Stimulated activated CD4-positive, alpha-beta T cell treated with anti-CD3 and anti-CD28 coated beads, TNF-alpha, amount 100 ng/mL, for 48 hours (primary cell): ENCODE measurements at places on chromosomes 2 and 18.

- no peak for DNase-seq
These were observed 91.7 kb upstream of the TGIF1 start for GRCh38 chr18:3358310-3358709.

DNA sequence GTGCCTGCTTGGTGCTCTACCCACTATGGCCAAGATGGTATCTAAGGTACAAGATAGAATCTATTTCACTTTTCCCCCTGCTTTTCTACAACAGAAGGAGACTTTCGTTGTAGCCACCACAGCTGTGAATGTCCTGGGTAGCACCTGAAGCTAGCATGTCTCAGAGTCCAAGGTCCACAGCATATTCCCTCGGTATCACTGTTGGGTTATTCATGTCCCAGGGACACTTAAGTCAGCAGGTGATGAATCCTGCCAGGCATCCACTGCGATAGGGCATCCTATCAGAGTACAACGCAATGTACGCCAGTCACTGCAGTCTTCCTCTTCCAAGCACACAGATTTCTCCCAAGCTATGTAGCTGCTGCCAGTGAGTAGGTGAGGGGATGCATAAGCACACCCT is 129.1 kb upstream of the LINC00305 start:
- DNase-seq: no peak

- DNase-seq: no peak
These were observed 123.2 kb downstream of the TMEM17 start for GRCh38 chr2:62382757-62383156.

- DNase-seq: no peak
These were observed 105.0 kb upstream of the ZFP36L2 start for GRCh38 chr2:43331422-43331821.

- no peak for DNase-seq
These were observed 20.6 kb upstream of the GCC2 start for GRCh38 chr2:108428286-108429009.

- DNase-seq: no peak
These were observed 519.7 kb downstream of the PLCL1 start for GRCh38 chr2:198324071-198324470.

- no peak for DNase-seq
These were observed 136.6 kb downstream of the AGPS start for GRCh38 chr2:177529166-177529565.

DNA sequence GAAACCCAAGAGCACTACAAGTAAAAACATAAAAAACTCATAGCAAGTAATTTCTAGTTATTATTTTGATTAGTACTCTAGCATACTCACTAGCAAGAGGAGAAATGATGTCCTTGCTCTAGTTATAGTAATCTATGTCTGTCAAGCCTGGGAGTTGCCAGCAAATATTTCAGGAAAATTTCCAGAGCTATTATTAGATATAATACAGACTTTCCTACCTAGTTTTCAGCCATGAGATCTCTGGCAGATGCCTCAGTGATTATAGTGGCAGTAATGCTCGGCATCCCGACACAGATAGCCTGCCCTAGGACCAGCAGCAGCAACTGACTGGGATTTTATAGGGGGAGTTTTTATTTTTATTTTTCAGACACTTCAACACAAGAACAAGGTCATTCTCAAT is 224.4 kb downstream of the ZNF385B start:
- no peak for DNase-seq

DNA sequence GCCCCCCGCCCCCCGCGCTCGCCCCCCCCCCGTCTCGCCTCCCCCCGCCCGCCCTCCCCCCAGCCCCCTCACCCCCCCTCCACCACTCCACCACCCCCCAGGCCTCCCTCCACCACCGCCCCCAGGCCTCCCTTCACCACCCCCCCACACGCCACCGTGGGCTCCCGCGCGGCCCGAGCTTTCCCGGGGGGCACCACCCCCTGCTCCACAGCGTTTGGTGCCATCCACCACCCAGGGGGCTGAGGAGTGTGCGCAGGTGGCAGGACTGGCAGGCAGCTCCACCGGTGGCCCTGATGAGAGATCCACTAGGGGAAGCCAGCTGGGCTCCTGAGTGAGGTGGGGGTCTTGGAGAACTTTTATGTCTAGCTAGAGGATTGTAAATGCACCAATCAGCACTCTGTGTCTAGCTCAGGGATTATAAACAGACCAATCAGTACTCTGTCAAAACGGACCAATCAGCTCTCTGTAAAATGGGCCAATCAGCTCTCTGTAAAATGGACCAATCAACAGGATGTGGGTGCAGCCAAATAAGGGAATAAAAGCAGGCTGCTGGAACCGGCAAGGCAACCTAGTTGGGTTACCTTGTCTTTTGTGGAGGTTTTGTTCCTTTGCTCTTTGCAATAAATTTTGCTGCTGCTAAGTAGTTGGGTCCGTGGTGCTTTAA is 43.0 kb upstream of the ITSN2 start:
- no peak for DNase-seq

GRCh38 chr2:42878581-42878980 is 86.2 kb upstream of the HAAO start:
- DNase-seq: peak; percentile 30

DNA sequence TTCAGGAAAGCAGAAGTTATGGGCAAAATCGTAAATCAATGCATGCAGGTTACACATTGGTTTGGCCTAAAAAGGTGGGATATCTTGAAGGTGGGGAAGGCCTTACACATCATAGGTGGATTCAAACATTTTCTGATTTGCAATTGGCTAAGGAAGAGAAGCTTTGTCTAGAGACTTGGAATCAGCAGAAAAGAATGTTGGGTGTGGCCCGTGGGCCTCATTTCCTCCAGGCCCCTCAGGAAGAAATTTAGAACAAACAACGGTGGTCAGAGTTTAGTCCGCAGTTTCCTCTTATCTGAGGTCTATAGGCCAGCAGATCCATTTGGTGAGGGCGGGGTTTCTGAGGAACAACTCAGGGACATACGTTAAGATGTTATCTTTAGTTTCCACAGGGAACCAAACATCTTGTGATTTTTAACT is 50.9 kb upstream of the AFF3 start:
- no peak for DNase-seq

- DNase-seq: no peak
These were observed 89.8 kb upstream of the MBOAT2 start for GRCh38 chr2:9093324-9093723.

- no peak for DNase-seq
These were observed 623.3 kb upstream of the LRRTM4 start for GRCh38 chr2:78145395-78145996.

- DNase-seq: no peak
These were observed 1.4 kb downstream of the PARD6G start for GRCh38 chr18:80245781-80246444.

DNA sequence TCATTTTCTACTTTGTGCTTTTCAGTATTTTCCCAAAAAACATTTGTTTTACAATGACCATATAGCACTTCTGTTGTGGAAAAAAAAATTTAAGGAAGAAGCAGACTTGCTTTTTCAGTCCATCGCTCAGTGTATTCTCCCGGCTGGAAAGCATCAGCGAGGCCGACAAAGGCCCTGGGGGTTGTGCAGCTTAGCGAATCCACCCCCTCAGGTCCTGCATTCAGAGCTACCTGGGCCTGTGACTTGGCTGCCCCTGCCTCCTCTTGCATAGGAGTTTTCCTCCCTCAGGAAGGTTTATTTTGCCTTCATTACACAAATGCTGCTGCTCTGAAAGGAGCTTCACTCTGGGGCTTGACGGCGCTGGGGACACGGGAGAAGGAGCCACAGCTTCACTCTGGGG is 244.4 kb upstream of the MGAT5 start:
- DNase-seq: no peak

DNA sequence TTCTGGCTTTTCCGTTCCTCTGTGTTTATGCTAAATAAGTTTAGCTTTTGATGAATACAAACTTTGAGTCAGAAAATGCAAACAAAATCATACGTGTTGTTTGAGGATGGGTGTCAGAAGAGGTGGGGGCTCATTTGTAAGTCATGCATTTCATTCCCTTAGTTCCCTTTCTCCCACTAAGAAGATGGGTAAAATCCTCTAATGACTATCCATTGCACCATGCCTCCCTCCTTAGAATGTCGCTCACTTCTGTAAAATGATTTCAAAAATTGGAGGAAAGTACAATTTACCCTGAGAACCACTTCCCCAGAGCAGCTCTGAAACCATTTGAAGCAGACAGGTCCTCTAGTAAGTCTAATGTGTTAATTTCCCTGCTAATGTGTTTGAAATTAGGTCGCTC is 629.6 kb upstream of the VRK2 start:
- no peak for DNase-seq

DNA sequence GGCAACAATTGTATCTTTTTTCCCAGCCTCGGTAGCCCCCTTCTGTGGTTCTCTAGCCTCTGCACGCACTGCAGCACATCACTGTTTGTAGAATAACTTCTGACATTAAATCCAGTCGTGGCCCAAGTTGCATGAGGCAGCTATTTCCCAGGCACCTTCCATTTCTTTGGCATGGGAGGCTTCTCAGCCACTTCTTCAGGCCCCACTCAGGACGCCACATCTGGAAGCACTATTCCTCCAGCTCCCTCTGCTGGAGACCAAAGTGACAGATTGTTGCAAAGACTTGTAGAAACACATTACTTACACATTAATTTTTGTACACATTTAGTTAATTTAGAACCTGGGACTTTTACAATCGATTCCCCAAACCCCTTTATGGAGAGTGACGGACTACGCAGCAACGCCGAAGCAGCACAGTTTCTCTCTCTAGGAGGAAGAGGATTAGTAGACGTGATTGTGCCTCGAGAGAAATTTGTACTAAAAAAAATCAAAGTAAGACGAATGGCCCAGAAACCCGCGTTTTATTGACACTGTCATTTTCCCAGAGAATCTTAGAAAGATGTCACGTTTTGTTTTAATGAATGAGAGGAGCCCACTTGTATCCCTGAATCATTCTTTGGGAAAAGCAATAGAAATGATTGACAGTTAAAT is 57.8 kb upstream of the RGPD5 start:
- DNase-seq: no peak

- DNase-seq: no peak
These were observed 17.6 kb downstream of the PTPRM start for GRCh38 chr18:7584646-7585275.

DNA sequence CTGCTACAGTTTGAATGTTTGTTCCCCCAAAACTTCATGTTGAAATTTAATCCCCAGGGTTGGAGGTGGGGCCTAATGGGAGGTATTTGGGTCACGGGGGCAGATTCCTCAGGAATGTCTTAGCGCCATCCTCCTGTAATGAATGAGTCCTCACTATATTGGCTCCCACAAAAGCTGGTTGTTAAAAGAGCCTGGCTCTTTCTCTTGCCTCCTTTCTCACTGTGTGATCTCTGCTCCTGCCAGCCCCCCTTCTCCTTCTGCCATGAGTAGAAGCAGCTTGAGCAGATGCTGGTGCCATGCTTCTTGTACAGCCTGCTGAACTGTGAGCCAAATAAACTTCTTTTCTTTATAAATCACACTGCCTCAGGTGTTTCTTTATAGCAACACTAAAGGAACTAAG is 721.0 kb upstream of the PKDCC start:
- DNase-seq: no peak

GRCh38 chr2:120702061-120702460 is 33.6 kb upstream of the GLI2 start:
- DNase-seq: no peak

DNA sequence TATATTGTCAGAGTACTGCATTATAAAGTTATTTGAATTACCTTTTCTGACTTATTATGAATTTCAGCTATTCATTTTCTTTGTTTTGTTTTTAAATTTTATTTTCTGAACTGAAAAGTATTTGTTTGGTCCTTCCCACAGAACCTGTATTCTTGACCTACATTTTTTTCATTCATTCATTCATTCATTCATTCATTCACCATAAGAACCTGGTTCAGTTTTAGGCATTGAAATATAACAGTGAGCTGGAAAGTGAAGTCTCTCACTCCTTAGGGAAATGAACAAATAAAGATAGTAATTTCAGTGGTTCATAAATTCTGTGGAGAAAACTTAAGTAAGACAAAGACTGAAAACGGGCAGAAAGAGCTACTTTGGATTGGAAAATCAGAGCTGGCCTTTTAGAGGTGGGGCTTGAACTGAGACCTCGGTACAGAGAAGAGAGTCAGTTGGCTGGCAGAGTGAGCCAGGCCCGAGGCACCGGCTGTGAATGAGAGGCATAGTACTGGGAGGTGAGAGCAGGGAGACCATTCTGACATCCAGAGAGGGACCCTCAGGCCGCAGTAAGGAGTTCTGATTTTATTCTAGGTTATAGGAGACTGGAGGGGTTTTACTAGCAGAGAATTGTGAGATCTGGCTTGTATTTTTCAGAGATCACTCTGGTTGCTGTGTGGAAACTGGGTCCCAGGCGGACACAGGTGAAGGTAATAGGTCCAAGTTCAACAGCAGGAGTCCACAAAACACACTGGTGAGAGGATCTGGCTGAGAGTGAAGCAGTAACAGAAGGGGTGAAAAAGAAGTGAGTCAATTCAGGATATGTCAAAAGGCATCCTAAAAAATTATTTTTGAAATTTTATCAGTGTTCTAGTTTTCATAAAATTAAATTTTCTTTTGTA is 75.8 kb upstream of the FN1 start:
- DNase-seq: no peak

GRCh38 chr2:55451699-55452098 is 32.0 kb upstream of the CCDC88A start:
- no peak for DNase-seq

DNA sequence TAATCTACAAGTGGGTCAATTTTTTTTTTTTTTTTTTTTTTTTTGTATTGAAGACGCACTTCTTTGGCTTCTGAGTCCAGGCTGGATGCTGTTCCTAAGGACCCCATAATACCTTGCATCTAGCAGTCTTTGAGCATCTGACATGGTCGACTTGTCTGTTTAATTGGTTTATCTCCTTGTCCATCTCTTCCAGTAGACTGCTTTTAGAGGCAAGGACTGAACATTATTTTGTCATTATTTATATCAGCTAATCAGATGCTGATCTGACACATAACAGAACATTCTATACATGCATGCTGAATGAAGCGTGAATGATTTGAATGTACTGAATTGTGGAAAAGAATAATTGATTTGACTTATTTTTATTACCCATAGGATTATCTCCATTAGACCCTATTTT is 118.7 kb downstream of the CDH7 start:
- DNase-seq: no peak

- no peak for DNase-seq
These were observed 114.0 kb downstream of the HIBCH start for GRCh38 chr2:190205657-190206056.

DNA sequence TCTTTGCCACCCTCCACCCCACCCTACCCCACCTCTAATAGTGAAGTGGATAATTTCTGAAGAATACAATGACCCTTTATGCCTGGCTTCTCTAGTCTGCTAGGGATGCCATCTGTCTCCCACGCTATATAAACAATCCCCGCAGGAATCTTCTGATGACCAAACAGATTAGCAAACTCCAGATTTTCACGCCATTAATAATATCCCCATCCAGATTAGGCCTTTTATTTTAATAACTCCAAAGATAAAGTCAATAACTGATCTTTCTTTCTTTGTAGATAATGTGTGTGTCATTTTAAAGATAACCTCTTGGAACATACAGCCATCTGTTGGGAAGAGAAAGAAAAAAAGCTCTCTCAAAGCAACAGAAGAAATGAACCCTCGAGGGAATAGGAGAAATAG is 47.9 kb upstream of the CCDC150 start:
- DNase-seq: no peak

DNA sequence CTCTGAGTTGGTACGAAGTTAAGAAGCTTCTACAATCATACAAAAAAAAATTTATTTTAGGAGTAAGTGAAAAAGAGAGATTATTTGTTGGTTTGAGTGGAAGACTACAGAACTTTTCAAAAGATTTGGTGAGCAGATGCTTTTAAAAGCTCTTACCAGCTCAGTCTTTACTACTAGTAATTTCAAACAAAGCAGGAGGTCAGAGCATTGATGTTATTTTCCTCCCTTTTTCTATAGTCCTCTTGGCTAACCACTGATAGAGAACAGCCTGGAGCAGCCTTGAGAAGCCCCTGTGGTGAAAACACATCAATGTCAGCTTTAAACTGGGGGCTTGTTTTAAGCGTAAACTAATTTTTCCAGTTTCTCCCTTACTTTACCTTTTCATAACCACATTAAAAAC is 559.3 kb upstream of the CDH2 start:
- no peak for DNase-seq
